ENCODE measurements at places on chromosomes 11 and 22.

GRCh38 chr11:34274712-34275398 lies 83.0 kb downstream of the ABTB2 start:
- DNase-seq: peak; percentile 85

GRCh38 chr11:15920856-15921629 lies 435.3 kb downstream of the SOX6 start:
- no peak for DNase-seq

- no peak for DNase-seq
These were observed 657 bp downstream of the IGHMBP2 start for GRCh38 chr11:68904248-68904847.

DNA sequence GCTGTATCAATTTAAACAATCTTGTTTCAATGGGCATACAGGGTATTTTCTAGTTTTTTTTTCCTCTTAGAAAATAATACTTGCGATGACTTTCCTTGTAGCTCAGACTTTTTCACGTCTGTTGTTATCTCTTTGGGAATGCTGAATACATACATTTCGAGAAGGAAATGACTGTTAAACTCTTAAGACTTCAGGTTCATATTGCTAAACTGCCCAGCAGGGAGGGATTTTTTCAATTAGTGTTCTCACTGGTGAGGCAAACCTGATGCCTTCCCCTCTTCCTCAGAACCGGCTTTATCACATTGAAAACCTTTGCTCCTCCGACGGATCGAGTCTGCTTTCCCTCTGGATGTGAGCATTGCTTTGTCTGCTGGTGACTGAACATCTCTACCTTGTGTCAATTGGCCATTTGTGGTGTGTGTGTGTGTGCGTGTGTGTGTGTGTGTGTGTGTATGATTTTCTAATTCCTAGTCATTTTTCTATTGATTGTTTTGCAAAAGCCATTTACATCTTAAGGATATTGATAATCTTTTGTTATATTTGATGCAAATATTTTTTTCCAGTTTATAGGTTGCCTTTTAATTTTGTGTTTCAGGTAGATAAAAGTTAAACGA lies 6.6 kb downstream of the NEAT1 start:
- no peak for DNase-seq

All from Right ventricle myocardium inferior (tissue), 1 donor.